Effector memory CD4-positive, alpha-beta T cell (primary cell): ENCODE measurements at places on chromosomes 12 and 14.

DNA sequence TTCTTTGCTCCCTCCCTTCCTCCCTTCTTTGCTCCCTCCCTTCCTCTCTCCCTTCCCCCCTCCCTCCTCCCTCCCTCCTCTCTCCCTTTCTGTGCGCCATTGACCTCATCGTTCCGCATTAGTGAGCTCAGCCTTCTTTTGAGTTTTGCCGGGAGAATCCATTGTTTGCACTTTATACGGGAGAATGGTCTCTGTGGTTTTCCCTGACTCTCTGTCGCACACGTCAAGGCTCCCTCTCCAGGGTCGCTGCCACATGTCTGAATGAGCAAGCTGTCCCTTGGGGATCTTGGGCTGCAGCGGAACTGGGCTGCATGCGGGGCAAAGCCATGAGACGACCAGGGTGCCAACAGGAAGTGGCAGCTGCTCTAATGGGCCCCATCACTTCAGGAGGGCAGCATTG is 118.5 kb downstream of the GLT1D1 start:
- DNase-seq: no peak

GRCh38 chr12:2547273-2548044 is 247.3 kb upstream of the FKBP4 start:
- DNase-seq: no peak

DNA sequence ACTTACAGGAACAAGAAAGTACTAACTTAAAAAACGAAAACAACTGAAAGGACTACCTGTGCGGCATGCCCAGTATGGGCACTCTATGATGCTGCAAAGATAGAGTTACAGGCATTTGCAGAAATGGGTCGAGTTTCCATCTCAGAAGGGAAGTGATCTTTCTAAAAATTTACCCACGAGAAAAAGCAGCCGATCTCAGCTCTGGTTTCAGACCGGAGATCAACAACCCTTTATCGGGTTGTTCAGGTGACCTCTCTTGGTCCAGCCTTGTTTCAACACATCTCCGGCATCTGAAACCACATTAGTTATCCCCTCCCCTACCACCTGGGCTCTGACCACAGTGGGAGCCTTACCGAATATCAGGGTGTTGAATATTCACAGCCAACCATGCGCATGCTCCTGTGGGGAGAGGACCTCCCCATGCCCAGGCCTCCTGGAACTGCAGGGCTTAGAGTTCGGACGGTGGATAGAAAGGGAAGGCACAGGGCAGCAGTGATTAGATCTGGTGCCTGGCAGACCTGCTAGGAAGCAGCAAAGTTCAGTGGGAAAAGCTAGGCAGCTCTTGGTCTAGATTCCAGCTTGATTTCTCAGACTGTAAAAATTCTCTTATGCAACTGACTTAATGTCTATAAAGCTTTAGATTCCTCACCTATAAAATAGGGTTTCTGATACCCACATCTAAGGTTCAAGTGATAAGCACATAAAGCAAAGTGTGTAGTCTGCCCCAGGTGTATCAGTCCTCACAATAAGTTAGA is 906.0 kb downstream of the VRK1 start:
- DNase-seq: no peak

- DNase-seq: no peak
Measured at GRCh38 chr12:9340422-9341259, 132.4 kb upstream of the PZP start.

GRCh38 chr12:78886719-78887407 is 22.3 kb downstream of the SYT1 start:
- DNase-seq: no peak

- no peak for DNase-seq
Measured at GRCh38 chr14:92439537-92440344, 73.8 kb upstream of the RIN3 start.

GRCh38 chr12:25958428-25959070 is at the start of gene RASSF8:
RASSF8 (plus strand) TSS chr12:25958682; CDS start chr12:26055344, 96,662 bp downstream.
- DNase-seq: no peak

DNA sequence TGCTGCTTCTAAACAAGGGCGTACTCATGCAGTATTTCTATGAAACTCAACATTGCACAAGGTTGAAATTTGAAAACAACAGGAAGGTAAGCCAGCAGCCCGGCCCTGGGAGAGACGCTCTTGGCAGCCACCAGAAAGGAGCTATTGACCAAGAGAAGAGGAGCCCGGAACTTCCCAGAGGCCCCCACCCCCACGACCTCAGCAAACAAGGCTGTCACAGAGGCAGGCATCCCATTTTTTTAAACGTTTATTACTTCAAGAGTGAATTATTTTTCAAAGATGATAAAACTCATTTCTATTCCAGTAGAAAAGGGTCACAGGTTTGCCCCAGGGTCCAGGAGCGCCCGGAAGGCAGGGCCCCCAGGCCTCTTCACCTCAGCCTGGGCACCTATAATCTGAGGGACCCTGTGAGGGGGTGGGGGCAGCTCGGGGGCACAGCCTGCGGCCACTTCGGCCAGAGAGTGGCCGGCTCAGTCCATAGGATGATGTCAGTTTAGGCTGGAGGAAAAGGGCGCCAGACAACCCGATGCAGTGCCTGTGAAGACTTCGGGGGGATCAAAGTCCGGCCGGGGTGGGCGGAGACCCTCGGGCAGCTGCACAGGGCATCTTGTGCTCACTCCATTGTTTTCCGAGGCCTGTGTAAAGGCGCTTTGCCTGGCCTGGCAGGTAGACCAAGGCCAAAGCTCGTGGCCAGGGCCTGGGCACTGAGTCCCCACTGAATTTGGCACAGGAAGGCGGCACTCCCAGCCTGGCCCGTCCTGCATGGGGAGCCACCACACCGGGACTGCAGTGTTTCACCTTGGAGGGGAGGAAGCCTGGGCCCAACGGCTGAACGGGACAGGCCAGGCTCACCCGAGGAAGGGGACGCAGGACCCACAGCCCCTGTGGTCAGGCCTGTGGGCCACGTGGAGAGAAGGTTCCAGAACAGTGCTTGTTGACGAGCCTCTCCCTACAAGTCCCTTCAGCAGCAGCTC is 86.0 kb downstream of the SCARB1 start:
- DNase-seq: no peak

DNA sequence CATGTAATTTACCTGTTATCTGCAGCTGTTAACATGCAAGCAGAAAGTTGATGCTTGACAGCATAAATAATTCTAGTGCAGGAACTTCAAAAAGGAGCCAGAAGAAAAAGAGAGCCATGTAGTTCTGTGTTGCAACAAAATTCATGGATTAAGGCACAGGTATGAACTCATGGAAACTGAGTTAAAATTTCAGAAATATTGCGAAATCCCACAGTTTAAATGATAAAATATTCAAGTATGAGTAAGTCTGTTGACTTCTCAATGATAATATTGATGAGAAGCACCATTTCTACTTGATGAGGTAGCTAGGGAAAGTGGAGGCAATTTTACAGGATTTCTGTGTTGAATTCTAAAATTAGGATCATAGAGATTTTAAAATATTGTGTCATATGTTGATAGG is 290.9 kb downstream of the TMEM117 start:
- no peak for DNase-seq

DNA sequence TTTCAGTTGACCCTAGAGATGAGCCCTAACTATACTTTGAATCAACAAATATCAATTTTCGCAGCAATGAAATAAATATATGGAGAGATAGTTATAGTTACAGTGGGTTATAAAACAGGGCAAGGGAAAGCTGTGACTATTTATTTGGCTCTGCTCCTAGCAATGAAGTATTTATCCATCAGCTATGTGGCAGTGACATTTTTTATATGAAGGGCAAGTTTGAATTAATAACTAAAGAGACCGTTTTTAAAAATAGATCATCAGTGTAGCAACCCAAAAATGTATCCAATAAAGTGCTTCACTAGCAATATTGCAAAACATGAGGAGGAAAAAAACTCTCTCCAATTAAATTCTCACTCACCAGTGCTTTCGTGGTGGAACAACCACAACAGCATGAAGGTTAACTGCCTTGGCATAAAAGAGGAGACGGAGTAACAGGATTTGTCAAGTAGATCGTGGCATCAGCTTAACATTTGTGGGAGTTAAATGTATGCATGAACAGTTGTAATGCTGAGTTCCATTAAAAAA is 58.1 kb upstream of the NUDT4 start:
- no peak for DNase-seq

GRCh38 chr14:22753586-22753985 is 12.9 kb upstream of the OXA1L start:
- no peak for DNase-seq

DNA sequence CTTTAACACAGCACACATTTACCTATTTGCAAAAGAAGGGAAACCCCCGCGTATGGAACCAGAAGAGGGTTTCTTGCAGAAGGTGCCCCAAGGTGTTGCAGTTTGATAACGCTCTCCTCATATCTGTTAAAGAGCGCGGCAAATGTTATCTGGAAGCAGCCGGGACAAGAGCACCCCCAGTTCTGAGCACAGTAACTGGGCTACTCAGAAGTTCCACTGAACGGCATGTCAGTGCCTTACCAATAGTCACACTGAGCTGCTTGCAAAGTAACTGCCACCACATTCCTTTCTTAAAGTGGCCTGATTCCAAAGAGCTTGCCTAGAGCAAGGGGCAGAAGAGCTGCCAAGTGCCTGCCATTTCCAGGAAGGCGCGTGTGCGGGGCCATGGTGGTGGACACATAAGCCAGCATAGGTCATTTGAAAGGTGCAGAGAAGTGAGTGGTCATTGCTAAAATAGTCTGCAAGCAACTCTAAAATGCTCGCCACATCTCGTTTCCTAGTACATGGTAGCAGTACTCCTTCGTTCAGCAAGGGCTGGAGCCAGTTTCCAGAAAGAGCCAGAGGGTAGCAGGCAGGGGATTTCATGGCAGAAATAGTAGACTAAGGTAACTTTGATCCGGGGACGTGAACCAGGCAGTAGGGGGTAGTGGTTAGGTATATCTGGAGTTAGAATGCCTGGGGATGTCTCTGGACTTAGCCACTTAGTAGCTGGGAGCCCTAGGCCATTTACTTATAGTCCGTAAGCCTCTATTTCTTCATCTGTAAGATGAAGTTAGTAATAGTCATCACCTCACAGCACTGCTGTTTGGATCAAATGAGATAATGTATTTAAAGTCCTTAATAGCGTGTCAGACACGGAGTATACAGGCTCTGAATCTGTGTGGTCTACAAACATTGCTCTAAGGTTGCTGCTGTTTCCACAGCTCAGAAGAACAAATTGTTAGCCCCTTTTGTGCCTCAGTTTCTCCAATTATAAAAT is 37.6 kb downstream of the SPTB start:
- DNase-seq: no peak
